Endodermal cell (in vitro differentiated cells): ENCODE measurements at places on chromosomes 5 and 9. TPM values are rescaled to one million over a fixed set of nuclear protein-coding genes. Genes with fewer than 3 reads are reported as not detected.

The IFNW1 gene
- total RNA-seq, result not detected in 3 replicates

The PCDHB15 gene
- total RNA-seq, result 7.5 and 9.8 TPM in 2 replicates

The ASB6 gene
- 16.9 and 20.2 TPM in 2 replicates for total RNA-seq

The TICAM2 gene
- 1.1 and 1.5 TPM in 2 replicates for total RNA-seq

The ADAMTS2 gene
- total RNA-seq, result 2.6 and 3.7 TPM in 2 replicates

The C7 gene
- 0.77 and 0.88 TPM in 2 replicates for total RNA-seq

The CTXN3 gene
- total RNA-seq, result not detected in 3 replicates

The FABP6 gene
- total RNA-seq, result 0.37 and 0.63 TPM in 2 replicates

The NR6A1 gene
- total RNA-seq, result 167 and 168 TPM in 2 replicates

The DNAI1 gene
- total RNA-seq, result 2.0 to 4.1 TPM (median 2.6 TPM) in 3 replicates

The PTPN3 gene
- 4.6 to 6.1 TPM (median 5.0 TPM) in 3 replicates for total RNA-seq

The OCLN gene
- 117 and 124 TPM in 2 replicates for total RNA-seq

The GHR gene
- total RNA-seq, result 0.21 to 0.50 TPM (median 0.27 TPM) in 3 replicates

The TPM2 gene
- 220 to 251 TPM (median 227 TPM) in 3 replicates for total RNA-seq

The RASGRF2 gene
- 14.4 and 16.2 TPM in 2 replicates for total RNA-seq

The SPINK6 gene
- not detected in 2 replicates for total RNA-seq

The VLDLR gene
- total RNA-seq, result 36.0 and 38.7 TPM in 2 replicates

The CCNH gene
- 30.8 and 34.4 TPM in 2 replicates for total RNA-seq

The PCDHGA10 gene
- total RNA-seq, result 3.2 to 4.5 TPM (median 3.9 TPM) in 3 replicates

The GABRA1 gene
- total RNA-seq, result 1.6 TPM in 1 of 3 replicates, not detected in the others

The PCDHA3 gene
- total RNA-seq, result 2.8 and 2.9 TPM in 2 replicates

The CMBL gene
- total RNA-seq, result 15.9 to 20.5 TPM (median 17.8 TPM) in 3 replicates

The C9 gene
- not detected in 2 replicates for total RNA-seq

The GKAP1 gene
- 7.9 and 8.5 TPM in 2 replicates for total RNA-seq

The STC2 gene
- 4.8 and 7.5 TPM in 2 replicates for total RNA-seq

The DCTN4 gene
- 48.0 and 51.5 TPM in 2 replicates for total RNA-seq

The TMOD1 gene
- 3.6 to 6.1 TPM (median 4.1 TPM) in 3 replicates for total RNA-seq

The SOX30 gene
- 0.23 TPM in 1 of 3 replicates, not detected in the others for total RNA-seq

The NPR3 gene
- 0.11 and 0.20 TPM in 2 replicates for total RNA-seq

The NTNG2 gene
- 0.36 to 1.3 TPM (median 1.3 TPM) in 3 replicates for total RNA-seq

The RNF130 gene
- 74.4 and 80.3 TPM in 2 replicates for total RNA-seq

The SLC25A2 gene
- 0.55 TPM in 1 of 3 replicates, not detected in the others for total RNA-seq

The ANKRD34B gene
- total RNA-seq, result 0.14 and 0.20 TPM in 2 replicates

The NNT gene
- total RNA-seq, result 19.5 and 27.5 TPM in 2 replicates

The FBLL1 gene
- 0.60 to 1.1 TPM (median 0.63 TPM) in 3 replicates for total RNA-seq

The DMRT3 gene
- not detected in 2 replicates for total RNA-seq

The PCDHGA3 gene
- total RNA-seq, result 0.14 TPM in 1 of 3 replicates, not detected in the others

The TMEM171 gene
- 0.73 to 0.77 TPM (median 0.74 TPM) in 3 replicates for total RNA-seq

The ITK gene
- 0.38 to 0.40 TPM in 2 of 3 replicates, not detected in the other for total RNA-seq

The PCDHGA12 gene
- total RNA-seq, result 1.8 and 4.1 TPM in 2 replicates

The C5orf34 gene
- total RNA-seq, result 5.9 and 7.4 TPM in 2 replicates

The USP20 gene
- 14.1 to 24.4 TPM (median 23.6 TPM) in 3 replicates for total RNA-seq

The NR2F1 gene
- total RNA-seq, result 0.23 TPM in 1 of 2 replicates, not detected in the other

The CCL27 gene
- total RNA-seq, result not detected in 2 replicates

The BTNL3 gene
- total RNA-seq, result not detected in 3 replicates

The TAS2R1 gene
- 0.24 TPM in 1 of 3 replicates, not detected in the others for total RNA-seq

The MLANA gene
- not detected in 2 replicates for total RNA-seq

The TPPP gene
- total RNA-seq, result 0.22 to 1.1 TPM (median 0.29 TPM) in 3 replicates

The OMD gene
- total RNA-seq, result not detected in 3 replicates

The ELOVL7 gene
- 3.5 to 6.5 TPM (median 6.0 TPM) in 3 replicates for total RNA-seq

The FCN2 gene
- not detected in 3 replicates for total RNA-seq

The PCDHGA4 gene
- total RNA-seq, result 4.0 and 5.0 TPM in 2 replicates

The LCN1 gene
- not detected in 2 replicates for total RNA-seq
